Activated gamma-delta T cell treated with Interleukin-2 at 50 U/mL for 16 hours (primary cell): ENCODE measurements at places on chromosomes 6 and 20.

DNA sequence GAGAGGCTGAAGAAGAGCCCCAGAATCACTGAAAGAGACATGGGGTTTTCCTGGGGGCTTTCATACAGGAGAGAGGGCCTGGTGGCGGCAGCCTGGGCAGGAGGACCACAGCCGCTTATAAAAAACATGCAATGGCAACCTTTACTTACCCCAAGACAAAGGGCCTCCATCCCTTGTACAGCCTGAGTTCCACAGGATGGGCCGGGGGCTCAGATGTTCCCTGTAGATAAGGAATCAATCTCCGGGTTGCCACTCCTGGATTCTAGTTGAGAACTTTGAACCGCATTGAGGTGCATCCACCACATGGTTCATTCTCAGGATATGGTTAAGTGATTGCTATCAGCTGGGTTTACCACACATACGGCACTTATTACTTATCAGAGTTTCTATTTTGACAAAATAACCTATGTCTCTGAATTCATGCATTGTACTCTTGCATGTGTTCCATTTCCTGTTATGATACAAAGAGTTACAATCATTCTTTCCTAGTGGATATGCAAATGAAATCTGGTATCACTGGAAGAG is 677.6 kb downstream of the KIF16B start:
- DNase-seq: no peak

DNA sequence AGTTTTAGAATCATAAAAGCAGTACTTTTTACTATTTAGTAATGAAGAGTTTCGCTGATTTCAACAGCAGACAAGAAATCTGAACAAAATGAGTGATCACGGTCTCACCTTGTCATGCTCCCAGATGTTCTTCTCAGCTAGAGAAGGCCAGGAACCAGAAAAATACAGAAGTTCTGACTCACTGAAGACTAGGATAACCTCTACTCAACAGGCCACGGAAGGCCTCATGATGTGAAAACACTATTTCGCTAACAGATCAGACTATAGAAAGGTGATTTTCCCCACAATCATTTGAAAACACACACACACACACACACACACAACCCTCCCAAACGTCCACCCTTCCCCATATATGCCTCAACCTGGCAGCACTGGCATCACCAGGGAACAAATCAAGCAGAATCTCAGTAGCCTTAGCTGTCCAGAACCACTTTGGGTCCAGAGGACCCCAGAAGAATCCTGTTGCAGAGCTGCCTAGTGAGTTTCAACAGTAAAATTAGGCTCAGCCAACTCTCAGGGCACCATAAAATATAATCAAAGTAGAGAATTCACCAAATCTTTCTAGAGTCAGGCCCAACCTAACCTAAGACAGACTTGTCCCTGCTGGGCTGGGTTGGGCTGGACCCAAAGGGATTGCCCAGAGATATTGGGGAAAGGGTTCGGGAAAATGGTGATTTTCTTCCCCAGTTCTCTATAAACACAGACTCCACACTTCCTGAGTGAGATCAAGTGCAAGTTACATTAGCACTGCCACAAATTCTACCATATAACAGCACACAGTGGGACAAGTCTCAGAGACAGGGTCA is 7.9 kb downstream of the EXOC2 start:
- no peak for DNase-seq

DNA sequence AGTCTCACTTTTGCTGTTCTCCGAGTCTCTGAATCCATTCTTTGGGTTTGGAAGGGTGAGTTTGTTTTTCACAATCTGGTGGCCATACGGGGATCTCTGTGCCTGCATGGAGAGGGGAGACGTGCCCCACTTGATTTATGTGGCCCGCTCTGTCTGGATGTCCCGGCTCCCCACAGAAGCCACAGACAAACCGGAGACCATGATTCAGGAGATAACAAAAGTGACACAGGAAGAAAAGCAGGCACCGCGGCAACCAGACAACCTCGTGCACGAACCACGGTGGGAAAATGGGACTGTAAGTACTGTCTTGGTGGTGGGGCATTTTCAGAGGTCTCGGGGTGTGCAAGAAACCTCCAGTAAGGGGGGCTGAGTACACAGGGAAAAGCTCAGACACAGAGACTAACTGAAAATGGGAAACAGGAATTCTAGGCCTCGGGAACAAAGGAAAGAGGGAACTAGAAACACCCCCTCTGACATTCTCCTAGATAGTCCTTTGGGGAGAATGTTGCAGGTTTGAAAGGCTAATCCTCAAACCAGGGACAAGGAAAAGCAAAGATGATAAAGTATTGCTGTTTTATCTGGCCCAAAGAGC is 22.1 kb upstream of the ZNF318 start:
- DNase-seq: peak; percentile 52

DNA sequence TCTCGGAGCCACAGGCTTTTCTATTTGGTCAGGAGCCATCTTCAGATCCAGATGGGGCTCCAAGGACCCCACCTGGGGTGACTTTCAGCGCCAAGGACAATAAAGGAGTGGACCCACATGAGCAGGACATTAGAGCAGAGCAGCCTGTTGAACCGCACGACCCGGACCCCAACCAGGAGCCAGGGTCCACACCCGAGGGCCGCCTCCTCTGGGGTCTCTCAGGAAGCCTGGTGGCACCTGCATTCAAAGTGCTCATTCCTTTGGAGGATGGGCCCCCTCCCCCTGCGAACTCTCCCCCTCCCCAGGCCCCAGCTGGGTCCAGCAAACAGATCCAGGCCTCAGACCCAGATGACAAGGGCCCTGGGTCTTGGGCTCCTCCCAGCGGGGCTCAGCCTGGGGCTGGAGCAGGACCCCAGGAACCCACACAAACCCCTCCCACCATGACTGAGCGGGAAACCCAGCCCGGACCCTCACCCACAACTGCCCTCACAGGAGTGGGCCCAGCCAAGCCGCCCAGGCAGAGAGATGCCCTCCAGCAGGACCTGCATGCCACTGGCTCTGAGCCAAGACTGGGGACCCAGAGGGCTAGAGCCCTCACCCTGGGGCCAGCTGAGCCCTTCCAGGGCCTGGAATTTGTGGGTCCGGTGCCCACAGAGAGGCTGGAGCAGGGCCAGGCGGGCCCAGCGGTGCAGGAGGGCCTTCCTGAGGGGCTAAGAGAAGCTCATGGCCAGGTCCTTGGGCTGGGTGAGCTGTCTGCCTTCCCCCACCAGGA is 23.9 kb downstream of the RAB44 start:
- no peak for DNase-seq

DNA sequence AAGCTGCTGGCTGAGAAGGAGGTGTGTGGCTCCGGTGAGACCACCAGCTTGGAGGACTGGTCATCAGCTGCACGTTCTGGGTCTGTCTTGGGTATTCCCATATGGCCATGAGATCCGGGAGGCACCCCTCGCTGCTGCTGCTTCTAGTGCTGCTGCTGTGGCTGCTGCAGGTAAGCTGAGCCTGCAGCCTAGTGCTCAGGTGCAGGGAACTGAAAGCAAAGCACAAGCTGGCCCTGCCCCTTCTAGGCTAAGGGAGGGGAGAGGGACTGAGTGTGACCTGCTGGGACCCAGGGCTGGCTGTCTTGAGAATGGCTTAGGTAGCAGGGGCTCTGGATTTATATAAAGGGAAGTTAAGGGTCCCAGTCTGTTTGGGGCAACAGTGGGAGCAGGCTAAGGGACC is 403 bp downstream of the CDH26 start:
- DNase-seq: no peak

DNA sequence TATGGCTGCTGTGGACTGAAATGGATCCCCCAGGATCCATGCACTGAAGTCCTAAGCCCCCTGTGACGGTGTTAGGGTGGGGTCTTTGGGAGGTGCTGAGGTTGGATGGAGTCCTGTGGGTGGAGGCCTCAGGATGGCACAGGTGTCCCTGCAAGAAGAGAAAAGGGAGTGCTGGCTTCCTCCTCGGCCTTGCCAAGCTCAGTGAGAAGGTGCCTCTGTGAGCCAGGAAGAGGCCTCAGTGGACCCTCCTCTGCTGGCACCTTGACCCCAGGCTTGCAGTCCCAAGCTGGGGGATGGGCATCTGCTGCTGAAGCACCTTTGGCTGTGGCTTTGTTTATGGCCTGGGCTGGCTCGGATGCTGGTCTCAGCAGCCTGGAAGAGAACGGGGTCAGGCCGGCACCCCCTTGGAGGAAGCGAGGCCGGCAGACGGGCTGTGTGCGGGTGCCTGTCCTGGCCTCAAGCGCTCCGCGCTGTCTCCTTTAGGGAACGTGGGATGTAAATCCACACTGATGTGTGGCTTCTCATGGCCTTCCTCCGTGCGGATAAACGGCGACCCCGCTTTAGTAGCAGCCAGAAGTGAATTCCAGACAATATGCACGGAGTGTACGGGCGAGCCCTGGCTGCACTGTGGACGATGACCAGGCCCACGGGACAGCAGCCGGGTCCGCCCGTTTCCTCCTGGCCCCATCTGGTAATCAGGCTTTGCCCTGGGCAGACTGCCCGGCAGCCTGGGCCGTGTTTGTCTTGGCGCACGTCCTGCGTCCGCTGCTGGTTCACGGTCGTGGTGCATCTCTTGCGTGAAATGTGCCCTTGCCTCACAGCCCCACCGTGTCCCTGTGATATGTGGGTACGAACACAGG is 182.6 kb downstream of the ERMARD start:
- no peak for DNase-seq

GRCh38 chr6:34207695-34208443 is 28.8 kb upstream of the HMGA1 start:
- no peak for DNase-seq

- DNase-seq: no peak
Measured at GRCh38 chr6:14633479-14633878, 515.9 kb downstream of the CD83 start.

DNA sequence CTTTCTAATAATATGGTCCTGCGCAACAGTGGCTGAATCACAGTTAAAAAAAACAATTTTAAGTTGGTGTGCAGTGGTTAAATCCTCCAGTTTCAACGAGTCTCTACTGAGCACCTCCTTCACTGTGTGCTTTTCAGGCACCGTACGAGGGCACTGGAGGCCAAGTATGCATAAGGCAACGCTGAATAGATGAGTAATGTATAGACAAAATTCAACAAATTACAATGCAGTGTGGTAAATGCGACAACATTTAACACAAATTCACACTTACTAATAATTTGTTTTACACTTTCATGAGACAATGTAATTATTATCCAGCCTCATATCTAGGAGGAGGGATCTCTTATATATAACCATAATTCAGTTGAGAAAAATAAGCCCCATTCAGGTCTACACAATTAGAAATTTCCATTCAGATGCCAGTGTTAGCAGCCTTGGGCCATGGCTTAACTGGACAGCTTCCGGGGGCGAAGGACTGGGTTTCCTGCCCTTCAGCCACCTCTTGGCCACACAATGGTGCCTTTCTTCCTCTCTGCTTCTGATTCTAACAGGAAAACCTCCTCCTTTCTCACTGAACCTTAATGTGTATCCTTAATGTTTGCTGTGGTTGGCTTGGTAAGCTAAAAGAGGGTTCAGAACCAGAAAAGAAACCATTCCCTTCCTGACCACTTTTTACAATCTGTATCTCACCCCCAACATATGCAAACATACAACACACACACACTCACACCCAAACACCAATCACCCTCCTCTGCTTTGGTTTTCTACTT is 51.9 kb downstream of the B4GALT5 start:
- DNase-seq: no peak

DNA sequence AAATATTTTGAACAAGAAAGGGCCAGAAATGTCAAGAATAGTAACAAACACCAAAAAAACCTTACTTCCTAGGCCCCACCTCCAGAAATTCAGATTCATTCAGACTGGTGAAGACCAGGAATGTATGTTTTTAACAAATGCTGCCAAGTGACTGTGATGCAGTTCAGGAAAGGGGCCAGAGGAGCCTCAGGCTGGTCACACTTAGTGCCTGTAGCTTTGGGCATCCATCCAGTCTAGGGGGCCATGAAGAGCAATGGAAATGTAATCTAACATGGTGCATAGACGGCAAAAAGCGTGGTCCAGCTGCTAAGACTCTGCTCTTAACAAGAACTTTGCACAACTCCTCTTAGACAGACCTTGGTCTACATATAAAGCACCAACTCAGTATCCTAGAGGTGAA is 7.1 kb downstream of the GJA1 start:
- DNase-seq: no peak

GRCh38 chr6:34926655-34927054 is 37.6 kb downstream of the ANKS1A start:
- no peak for DNase-seq

DNA sequence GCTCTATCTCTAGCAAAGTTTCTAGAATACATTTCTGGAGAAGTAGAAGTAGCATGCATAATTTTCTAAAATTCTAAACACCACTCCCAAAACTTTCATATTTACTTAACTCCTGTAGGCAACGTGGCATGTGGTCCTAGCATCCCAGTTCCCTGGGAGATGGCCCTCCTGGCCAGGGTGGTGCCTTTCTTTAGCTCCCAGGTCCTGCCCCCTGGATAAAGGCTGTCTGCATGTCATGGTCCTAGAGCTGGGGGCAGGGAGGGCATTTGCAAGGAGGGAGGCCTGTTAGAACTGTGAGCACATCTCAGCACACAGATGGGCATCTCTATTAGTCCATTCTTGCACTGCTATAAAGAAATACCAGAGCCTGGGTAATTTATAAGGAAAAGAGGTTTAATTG is 485.6 kb upstream of the SULF2 start:
- DNase-seq: no peak

DNA sequence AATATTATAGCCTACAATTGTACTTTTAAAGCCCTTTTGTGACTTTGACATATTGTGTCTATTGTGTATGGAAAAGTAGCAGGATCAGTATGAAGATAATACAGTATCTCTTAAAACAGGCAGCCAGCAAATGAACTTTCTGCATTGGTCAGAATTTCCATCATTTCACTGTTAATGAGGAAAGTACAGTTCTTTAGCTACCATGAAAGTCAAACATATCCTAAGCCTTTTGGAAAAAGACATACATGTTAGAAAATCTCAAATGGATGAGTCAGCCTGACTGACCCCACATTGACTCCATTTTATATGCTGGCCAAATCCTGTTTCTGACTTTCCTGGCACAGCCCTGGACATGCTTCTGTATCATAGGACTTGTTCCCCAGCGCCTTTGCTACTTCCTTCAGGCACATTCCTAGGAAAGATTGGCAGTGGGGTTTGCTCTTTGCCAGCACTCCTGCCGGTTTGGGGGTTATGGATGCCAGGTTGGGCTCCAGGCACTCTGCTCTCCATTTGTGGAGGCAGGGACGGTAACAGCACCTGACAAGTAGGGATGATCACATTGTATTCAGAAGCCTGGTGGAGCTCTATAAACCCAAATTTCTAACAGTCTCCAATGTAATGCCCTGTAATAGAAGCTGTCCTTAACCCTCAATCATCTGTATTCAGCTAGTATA is 43.7 kb downstream of the TOP1 start:
- no peak for DNase-seq
